ENCODE measurements at places on chromosomes 4 and X.

GRCh38 chr4:168551211-168551610 is 54.4 kb downstream of the PALLD start:
- no peak for DNase-seq

GRCh38 chrX:17584248-17584681 is 153.0 kb upstream of the SCML1 start:
- DNase-seq = no peak

GRCh38 chr4:37988670-37989069 is 28.5 kb downstream of the PTTG2 start:
- no peak for DNase-seq

DNA sequence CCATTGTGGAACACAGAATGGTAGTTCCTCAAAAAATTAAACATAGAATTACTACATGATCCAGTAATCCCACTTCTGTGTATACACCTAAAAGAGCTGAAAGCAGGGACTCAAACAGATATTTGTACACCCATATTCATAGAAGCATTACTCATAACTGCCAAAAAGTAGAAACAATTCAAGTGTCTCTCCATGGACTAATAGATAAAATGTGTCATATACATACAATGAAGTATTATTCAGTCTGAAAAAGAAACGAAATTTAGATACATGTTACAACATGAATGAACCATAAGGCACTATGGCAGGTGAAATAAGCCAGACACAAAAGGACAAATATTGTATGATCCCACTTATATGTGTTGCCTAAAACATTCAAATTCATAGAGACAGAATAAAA is 145.1 kb downstream of the ANTXR2 start:
- no peak for DNase-seq

DNA sequence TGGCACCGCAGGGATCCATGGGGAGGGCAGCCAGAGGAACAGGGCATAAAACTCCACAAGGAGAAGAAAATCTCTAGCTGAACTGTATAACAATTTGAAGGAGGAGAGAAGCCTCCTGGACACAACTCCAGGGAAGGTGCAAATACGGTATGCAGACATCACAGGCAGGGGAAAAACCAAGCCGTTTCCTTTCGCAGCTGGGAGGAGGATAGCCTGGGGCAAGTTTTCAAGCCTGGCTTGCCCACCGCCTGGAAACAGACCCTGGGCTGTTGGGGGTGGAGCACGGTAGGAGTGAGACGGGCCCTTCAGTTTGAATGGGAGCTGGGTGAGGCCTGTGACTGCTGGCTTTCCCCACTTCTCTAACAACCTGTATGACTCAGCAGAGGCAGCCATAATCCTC is 43.4 kb upstream of the TAF9B start:
- no peak for DNase-seq

DNA sequence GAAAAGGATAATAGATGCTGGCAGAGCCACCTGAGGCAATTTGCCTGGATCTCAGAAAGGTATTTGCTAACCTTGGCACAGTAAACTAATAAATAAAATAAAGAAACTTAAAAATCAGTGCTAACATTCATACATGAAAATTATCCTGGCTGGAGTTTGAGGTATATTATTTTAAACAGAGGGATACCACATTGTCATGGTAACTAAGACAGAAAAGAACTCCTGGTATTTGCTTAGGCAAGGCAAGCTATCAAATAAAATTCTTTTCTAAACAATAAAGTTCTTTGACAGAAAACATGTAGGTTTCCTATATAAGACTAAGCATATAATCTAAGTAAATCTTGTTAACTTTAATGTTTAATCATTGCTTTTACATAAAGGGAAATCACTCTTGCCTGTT is 218.8 kb downstream of the MAGEB17 start:
- no peak for DNase-seq

DNA sequence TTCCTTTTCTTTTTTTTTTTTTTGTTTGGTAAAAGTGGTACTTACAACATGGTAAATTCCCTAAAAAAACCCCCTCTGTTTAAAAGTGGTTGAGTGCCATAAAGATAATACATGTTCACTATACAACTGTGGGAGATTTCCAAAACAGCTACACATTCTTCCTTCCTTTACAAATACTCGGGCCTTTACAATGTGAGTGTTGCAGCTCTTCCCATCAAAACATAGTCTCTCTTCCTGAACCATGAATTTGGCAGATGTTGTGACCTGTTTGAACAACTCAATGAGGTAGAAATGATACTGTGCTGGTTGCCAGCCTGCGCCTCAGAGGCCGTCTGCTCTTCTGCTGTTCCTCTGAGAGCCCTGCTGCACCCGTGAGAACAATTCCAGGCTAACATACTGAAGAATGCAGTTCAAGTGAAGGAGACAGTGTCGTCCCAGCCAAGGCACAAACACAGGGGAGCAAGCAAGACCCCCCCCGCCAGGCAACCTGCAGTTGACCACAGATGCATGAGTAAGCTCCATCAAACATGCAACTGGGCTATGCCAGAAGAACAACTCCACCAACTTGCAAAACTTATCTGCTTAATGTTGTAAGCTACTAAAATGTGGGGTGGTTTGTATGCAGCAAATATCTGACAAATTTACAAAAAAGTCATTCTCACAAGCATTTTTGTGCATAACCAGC is 645.0 kb downstream of the PCDH7 start:
- DNase-seq = no peak

DNA sequence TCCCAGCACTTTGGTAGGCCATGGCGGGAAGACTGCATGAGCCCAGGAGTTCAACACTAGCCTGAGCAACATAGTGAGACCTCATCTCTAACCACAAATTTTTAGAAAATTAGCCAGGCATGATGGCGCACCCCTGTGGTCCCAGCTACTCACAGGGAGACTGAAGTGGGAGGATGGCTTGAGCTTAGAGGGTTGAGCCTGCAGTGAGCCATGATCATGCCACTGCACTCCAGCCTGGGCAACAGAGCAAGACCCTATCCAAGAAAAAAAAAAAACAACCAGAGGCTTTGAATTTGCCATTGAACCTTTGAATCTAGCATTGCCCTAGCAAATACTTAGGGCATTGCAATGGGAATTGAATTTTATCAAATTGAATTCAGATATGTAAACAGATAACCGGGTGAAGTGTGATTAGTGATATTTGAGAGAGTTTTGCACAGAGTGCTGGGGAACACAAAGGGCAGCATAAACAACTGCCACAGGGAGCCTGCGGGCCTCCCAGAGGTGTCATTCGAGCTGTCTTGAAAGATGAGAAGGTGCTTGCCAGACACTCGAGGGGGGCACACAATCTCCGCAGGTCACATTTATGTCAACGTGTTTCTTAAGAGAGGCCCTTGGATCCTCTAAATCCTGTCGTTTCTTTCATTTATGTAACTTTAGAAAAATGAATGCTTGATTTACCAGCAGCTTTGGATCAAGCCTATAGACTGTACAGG is 200.3 kb downstream of the AASDH start:
- no peak for DNase-seq

DNA sequence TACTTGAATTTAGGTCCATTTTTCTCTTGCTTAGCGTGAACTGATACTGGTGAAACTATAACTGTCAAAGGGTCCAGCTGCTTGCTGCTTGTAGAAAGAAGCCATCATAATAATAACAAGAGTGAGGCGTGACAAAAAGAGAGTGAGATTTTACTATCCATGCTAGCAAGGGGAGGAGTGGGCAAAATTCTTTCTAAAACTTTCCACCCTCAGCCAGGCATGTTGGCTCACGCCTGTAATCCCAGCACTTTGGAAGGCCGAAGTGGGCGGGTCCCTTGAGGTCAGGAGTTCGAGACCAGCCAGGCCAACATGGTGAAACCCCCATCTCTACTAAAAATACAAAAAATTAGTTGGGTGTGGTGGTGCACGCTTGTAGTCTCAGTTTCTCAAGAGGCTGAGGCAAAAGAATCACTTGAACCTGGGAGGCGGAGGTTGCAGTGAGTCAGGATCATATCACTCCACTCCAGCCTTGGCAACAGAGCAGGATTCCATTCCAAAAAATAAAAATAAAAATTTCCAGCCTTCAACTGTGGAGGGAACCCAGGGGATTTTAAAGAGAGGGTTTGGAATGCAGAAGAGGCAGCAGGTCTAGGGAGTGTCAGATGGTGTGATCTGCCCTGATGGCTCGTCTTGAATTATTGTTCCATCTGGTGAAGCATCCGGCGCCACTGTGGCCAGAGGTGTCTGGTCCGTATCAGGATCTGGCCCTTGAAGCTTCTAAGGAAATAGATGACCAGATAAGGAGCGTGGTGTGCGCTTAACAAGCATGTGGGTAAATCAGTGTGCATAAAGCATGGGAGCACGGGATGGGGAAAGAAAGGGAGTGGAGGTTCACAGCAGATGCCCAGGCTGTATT is 51.8 kb downstream of the LRP2BP start:
- no peak for DNase-seq

DNA sequence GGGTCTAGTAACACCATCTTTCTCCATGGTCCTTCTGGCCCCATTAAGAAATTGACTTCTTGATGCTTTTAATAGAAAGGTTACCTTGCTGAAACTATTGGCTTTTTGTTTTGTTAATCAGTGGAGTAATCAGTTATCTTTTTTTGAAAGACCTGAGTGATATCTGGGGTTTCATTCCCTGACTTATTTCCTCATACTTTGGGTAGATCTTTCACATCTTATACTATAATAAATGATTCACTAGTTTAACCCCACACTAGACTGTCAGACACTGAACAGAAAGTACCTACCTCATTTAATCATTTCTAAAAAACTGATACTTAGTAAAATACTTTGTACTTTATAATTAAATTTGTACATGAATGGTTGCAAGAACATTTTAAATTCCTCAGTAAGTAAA is 1021.1 kb downstream of the STIM2 start:
- no peak for DNase-seq

- DNase-seq = no peak
Measured at GRCh38 chr4:177301126-177301639, 8.5 kb upstream of the NEIL3 start.

DNA sequence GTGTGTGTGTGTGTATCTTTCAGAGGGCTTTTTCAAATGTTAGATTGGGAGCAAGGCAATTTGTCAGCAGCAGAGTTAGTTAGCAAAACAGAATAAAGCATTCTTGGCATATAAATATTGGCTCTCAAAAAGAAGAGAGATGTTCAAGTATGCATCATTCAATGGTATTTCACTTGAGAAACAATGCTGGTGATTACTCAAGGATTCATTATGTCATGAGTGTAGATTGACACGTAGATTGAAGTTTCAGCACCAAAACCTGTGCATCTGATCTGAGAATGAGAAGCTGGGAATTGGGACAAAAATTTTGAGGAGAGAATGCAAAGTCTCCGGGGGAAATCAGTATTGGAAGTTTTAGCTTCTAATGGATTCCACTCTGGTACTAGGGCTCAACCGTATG is 241.4 kb downstream of the FRMPD4 start:
- DNase-seq = no peak

DNA sequence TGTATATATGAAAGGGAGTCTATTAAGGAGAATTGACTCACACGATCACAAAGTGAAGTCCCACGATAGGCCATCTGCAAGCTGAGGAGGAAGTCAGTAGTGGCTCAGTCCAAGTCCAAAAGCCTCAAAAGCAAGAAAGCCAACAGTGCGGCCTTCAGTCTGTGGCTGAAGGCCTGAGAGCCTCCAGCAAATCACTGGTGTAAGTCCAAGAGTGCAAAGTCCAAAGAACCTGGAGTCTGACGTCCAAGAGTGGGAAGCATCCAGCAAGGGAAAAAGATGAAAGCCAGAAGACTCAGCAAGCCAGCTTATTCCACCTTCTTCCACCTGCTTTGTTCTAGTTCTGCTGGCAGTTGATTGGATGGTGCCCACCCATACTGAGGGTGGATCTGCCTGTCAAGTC is 104.1 kb downstream of the IL1RAPL2 start:
- DNase-seq = no peak

- no peak for DNase-seq
Measured at GRCh38 chr4:37225778-37226177, 18.8 kb upstream of the NWD2 start.

GRCh38 chrX:47574547-47575301 is 7.5 kb upstream of the TIMP1 start:
- no peak for DNase-seq

DNA sequence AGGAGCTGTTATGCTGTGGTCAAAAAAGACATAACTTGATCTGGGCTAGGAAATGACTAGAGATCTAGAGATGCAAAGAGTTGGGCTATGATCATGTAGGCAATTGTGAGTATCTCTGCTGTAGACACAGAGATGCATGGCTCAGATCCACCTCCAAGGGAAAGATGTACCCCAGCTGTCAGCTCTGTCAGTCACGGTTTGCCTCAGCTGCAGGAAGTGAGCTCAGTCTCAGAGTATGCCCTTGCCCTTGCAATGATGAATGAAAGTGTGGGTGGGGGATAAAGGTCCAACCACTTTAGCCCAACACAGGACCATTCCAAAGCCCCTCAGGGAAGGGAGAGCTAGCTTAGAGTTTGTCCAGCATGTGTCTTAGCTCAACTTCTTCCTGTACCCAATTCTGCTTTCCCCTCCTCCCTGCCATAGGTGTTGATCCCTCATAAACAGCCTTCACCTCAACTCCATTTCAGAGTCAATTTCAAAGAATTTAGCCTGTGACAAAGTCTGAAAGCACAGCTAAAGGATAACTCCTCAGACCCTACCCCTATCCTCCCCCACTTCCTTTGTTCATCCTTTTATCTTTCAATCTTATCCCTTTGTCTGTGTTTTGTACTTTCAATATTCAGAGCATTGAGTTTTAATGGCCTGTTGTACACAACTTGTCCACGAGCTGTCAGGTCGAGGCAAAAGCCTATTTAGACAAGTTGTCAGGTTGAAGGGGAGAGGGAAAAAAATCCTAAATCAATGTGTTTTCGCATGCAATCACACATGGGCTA is 90.6 kb downstream of the MID1IP1 start:
- DNase-seq = no peak

DNA sequence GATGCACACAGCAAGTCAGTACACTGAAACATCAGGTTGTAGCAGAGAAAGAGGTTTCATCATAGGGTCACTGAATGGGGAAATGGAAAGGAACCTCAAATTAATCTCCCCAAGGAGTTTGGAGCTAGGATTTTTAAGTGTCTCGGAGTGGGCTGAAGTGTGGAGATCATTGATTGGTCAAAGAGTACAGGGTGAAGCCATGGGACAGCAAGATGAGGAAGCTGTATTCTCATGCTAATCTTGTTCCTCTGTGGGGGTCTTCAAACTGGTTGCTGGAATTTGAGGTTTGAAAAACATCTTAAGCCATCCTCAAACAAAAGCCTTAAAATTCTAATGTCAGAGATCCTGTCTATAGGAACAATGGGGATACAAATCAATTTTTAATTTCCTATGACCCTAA is 78.8 kb upstream of the TEX13A start:
- no peak for DNase-seq

DNA sequence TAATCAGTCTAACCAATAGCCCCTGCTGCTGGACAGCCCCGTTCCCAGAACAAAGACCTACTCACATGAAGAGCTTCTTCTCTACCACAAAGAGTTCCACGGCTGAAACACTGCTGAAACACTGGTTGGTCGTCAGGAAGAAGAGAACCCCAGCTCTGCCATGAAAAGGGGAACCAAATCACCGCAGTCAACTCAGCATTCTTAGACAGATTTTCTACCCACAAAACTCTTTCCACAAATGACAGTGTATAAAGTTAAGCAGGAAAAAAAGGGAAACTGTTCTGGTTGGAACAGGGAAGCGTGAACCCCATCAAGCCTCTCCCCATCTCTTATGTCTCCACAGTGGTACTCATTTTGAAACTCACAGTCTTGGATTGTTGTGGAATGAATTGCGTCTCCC is 57.3 kb downstream of the ABCG2 start:
- DNase-seq = no peak

All from stimulated activated CD4-positive, alpha-beta T cell treated with anti-CD3 and anti-CD28 coated beads, Interleukin-4, amount 100 ng/mL, for 24 hours (primary cell).